NCI-H526 (cell line): ENCODE measurements at places on chromosomes 12 and 14.
A peak's percentile ranks its signal among the peaks of the same experiment; 100 is the strongest.

- no peak for DNase-seq
Observed at GRCh38 chr14:34450958-34451357, 11.1 kb downstream of the SPTSSA start.

GRCh38 chr12:124361074-124361970, 66.4 kb downstream of the RFLNA start:
- DNase-seq, result no peak

DNA sequence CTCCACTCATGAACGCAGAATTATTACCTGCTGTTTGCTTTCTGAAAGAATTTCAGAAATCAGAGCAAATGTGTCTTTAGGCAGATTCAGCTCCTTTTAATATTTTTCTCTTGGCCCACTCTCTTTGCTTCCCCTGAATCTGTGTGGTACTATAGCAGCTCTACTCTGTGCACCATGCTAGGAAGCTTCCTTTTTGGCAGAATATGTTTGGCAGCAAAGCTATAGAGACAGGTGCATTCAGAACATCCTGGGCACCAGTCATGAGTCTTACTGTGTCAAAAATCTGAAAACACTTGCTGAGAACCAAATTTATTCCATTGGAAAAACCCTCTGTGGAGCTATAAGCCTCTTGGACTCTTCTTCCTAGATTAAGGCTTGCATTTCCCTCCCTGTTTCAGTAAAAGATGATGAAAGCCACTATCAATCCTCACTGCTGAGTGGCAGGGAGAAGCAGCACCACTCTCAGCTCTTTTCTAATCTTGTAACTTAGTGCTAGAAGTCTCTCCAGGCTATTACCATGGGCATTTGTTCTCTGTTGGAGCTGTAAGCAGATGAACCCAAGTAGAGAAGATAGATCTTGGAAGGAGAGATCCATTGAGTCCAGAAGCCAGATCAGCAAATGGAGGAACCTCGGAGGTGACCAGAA, 18.2 kb downstream of the CIPC start:
- DNase-seq, result no peak

DNA sequence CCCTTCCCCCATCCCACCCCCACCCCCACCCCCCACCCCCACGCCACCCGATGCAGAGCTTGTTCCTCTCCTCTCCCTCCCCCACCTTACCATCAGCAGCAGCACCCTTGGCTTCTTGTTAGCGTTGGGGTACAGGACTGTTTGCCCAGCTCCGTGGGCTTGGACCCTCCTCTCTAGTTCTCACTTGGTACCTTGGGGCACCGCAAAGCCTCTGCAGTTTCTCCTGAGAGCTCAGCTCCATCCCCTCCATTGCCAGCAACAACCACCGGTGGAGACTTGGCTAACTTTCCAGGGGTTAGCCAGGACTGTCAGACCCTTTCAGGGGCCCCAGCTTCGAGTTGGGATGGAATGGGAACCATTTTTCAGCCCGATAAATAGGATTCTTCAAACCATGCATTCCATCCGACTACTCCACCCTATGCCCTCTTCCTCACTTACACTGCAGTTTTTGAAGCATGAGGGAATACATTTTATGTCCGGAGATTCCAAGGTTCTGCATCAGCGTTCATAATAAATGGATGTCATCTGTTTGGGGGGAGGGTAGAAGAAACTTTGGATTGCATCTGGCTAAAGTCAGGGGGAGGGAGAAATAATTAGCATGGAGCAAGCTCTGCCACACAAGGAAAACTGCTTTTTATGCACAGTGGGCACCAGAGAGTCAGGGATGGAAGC, 1.1 kb downstream of the SCN8A start:
- no peak for DNase-seq

GRCh38 chr12:5022465-5023061, 21.1 kb upstream of the KCNA5 start:
- peak; percentile 8 for DNase-seq

GRCh38 chr14:38405851-38406635, 150.2 kb upstream of the CLEC14A start:
- DNase-seq, result peak; percentile 74

- peak; percentile 41 for DNase-seq
Observed at GRCh38 chr14:105140581-105140980, 28.0 kb downstream of the JAG2 start.

DNA sequence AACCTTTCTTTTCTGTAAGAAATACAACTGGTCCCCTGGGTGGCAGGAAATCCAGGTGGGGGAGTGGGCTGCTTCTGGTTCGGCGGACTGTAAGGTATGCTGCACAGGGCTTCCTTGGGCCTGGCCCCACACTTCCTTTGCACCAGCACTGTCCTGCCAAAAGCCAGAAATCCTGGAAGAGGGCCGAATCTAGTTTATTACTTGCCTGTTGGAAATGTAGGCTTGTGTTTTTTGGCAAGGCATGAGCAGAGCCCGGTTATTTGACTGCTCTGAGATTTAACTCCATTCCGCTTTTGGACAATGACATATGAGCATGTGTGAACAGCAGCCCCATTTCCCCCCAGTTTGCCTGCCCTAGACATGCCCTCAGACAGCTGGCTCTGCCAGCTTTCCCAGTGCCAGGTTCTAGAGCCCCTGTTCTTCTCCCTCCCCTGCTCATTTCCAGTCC, 86.6 kb downstream of the BORCS5 start:
- no peak for DNase-seq

DNA sequence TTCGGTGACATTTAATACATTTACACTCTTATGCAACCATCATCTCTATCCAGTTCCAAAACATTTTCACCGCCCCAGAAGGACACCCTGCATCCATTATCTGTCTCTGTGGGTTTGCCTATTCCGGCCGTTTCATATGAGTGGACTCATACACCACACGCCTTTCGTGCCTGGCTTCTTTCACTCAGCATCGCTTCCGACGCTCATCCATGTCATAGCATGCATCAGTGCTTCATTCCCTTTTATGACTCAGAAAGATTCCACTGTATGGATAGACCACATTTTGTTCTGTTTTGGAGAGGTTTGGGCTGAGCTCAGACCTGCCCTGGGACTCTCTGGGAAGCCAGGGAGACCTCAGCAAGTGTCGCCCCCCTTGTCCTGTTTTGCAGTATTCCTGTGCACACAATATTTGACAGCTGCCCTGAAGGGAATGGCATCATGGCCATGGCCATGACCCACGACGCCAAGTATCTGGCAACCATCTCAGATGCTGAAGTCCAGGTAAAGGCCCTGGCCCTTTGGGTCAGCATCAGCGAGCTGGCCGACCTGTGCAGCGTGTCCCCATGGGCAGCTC, 23.8 kb downstream of the CFAP251 start:
- DNase-seq, result no peak

DNA sequence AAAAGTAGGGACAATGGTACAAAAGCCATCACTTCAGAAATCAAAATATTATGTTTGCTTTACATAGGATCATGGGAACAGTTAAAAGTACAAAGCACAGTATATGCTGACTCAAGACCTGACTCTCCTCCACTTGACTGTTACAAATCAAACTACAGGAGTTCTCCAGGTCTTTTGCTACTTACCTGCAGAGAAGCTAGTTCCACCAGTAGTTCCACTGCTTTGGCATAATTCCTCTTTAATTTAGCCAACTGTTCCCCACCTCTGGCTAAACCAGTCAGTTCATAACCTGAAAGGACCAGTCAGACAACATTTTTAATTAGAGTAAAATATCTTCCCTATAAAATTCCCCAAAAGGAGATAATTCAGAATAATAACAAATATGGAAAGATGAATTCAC, 14.0 kb downstream of the ATP6V1D start:
- no peak for DNase-seq
